ENCODE measurements at places on chromosomes 5 and 9.

GRCh38 chr5:172872997-172873491, 39.0 kb downstream of the ERGIC1 start:
- no peak for DNase-seq

- no peak for DNase-seq
These were observed 82.7 kb downstream of the BNC2 start for GRCh38 chr9:16787724-16788123.

- no peak for DNase-seq
These were observed 2.4 kb upstream of the NR4A3 start for GRCh38 chr9:99819123-99819855.

- DNase-seq: no peak
These were observed 19.7 kb upstream of the PCDHAC2 start for GRCh38 chr5:140946578-140946977.

DNA sequence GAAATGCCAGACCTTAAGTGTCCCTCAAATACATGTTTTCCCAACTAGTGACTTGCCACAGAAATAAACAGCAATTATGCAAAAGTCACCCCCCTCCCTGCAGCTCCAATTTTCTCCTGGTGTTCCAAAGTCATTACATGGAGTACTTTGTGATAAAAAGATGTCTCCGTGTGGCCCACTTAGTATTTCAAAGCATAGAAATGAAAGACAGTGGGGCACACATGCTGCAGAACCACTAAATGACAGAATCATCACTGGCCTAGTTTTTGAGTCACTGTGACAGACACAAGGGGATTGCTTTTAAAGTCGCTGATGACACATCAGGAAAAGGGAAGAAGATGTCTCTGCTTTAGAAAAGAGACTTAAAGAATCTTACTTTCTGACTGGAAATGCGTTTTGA, 323.4 kb downstream of the PSAT1 start:
- DNase-seq: no peak

DNA sequence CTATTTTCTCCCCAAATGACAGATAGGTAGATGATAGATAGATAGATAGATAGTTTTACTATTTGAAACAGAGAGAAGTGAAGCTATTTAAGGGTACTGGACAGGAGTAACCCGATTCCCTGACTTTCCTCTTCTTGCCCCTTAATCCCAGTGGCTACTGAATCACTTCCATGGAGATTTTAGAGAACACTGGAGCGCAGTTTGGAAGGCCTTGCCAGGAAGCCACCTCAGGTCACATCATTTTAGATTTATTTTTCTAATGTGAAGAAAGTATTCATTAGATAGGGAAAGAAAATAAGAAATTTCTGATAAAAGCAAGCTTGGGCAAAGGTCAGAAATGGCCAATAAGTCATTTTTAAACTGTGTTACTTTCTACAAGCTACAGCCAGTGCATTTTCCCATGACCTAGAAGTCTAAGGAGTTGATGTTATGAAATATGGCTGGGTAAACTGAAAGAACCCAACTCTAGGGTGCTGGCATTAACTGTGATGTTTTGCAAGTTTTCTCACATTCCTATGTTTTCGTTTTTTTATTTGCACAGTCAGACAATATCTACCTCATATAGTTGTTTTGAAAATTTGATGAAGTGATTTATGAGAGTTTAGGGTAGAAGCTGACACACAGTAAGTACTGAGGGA, 544.7 kb upstream of the PTGER4 start:
- DNase-seq: no peak

- no peak for DNase-seq
These were observed 271.9 kb upstream of the ADAMTS16 start for GRCh38 chr5:4868140-4868735.

GRCh38 chr5:125961150-125961549, 462.1 kb upstream of the GRAMD2B start:
- no peak for DNase-seq

DNA sequence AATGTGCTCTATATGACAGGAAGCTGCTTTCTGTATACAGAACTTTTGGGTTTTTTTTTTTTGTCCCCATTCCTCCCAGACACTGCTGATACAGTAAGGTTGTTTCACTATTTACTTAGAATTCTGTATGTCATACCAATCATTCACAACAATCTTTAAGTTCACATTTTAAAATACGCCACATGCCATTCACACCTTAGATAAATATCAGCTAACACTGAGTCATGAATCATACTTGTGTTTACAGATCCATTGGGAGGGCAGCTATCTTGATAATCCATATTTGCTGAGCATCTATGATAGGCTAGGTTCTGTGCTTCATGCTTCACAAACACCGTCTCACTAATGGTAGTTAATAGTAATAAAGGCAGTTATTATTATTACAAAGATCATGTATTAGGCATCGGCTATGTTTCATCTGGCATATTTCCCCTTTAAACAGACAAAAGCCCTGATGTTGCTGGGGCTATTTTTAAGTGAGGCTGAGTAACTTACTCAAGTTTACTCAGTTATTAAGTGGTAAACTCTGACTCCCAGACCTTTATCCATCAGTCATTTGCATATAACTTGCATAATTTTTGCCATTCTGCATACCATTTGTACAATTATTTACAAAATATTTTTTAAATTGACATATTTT, 152.2 kb upstream of the HMHB1 start:
- no peak for DNase-seq

DNA sequence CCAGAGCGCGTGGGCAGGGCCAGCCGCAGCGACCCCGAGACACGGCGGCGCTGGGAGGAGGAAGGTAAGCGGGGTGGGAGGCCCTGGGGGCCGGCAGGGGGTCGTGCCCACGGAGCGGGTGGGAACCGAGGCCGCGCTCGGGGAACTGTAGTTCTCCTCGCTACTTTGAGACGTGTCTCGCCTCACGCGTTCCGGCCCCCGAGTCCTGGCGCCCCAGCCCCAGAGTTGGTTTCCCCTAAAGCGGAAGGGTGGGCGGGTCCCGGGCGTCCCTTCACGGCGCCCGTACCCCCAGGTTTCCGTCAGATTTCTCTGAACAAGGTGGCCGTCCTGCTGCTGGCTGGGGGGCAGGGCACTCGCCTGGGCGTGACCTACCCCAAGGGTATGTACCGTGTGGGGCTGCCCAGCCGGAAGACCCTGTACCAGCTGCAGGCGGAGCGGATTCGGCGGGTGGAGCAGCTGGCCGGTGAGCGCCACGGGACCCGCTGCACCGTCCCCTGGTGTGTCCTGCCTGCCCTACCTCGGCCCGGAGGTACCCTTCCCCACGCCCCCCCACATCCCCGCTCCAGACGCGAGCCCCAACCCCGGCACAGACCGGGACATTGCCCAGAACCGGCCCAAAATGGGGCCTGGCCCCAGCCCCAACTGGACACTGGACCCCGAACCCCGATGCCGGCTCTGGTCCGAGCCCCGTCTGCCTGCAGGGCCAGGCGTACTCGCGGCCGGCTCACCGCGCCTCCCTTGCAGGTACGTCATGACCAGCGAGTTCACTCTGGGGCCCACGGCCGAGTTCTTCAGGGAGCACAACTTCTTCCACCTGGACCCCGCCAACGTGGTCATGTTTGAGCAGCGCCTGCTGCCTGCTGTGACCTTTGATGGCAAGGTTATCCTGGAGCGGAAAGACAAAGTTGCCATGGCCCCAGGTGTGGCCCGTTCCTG, 709 bp downstream of the UAP1L1 start:
- no peak for DNase-seq

DNA sequence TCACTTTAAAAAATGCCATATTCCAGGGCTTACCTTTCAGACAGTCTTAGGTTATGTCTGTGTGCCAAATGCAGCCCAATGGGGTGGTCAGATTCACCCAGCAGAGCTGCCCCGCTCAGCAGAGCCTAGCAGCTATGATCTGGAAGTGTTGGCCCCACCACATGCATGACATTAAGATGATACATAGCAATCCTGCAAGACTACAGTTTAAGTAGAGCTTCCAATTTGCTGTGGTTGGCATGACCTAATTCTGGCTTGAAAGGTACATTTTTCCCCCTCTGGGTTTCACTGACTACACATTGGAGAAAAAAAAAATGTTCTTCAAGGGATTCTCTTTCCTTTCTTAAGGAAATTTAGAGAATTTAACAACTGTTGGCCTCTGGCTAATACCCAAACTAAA, 22.5 kb downstream of the MEF2C start:
- no peak for DNase-seq
